ENCODE measurements at places on chromosomes 1 and 21. TPM values are rescaled to one million over a fixed set of nuclear protein-coding genes. Genes with fewer than 3 reads are reported as not detected.

GRCh38 chr1:180928331-180929230, 15.9 kb downstream of the KIAA1614 start:
- DNase-seq, result no peak

The TNFSF18 gene
- total RNA-seq, result not detected

- DNase-seq, result no peak
Measured at GRCh38 chr1:17588048-17588871, 48.8 kb downstream of the ARHGEF10L start.

DNA sequence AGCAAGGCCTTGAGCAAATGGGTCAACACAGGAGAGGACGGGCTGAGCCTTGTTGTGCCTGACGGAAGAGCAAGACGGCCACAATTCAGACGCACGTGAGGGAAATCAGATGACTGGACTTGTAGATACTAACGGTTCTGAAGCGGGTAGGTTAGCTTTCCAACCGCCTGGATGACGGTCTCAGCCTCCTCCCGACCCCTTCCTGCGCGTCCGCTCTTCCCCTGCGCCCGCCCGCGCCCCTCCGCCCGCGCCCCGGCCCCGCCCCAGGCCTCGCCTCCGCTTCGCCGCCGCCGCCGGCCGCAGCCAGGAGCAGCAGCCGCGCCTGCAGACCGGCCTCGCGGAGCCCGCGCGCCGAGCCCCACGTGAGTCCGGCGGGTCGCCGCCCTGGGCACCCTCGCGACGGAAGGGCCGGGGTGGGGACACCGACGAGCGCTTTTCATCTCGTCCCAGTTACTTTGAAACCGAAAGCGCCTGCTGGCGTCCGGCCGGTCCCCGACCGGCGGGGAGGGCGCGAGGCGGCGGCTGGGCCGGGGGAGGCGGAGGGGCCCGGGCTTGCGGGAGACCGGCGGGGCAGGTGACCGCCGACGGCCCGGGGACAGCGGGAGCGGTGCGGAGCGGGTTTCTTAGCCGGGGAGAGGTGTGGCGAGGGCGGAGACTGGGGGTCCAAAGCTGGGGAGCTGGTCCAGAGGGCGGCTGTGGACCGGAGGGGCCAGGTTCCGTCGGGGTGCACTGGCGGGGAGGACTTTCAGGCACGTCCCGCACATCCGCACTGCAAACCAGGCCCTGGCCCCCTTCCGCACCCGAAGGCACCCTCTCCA, at the start of gene TRAF5:
TSS of gene TRAF5 (plus strand) at position 306 of the 818 bp plus-strand sequence. CDS start 26,407 bp downstream, outside the sequence.
- DNase-seq, result no peak

GRCh38 chr21:34781526-34781925, 112.7 kb downstream of the CLIC6 start:
- DNase-seq, result no peak

DNA sequence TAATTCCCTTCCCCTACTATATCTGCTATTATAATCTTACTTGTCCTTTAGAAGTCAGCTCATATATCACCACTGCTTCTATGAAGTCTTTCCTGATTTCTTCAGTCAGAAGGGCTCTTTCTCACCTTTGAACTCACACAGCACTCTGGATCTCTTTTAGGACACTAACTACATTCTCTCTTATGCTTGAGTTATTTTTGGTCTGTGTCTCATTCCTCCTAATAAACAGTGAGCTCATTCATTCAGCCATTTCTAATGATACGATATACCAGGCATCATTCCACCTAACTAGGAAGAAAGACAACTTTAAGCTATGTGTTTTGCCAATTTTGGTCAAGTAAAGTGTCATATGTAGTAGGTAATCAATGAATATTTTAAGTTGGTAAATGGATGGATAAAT, 1.2 kb upstream of the STYXL2 start:
- DNase-seq, result no peak

DNA sequence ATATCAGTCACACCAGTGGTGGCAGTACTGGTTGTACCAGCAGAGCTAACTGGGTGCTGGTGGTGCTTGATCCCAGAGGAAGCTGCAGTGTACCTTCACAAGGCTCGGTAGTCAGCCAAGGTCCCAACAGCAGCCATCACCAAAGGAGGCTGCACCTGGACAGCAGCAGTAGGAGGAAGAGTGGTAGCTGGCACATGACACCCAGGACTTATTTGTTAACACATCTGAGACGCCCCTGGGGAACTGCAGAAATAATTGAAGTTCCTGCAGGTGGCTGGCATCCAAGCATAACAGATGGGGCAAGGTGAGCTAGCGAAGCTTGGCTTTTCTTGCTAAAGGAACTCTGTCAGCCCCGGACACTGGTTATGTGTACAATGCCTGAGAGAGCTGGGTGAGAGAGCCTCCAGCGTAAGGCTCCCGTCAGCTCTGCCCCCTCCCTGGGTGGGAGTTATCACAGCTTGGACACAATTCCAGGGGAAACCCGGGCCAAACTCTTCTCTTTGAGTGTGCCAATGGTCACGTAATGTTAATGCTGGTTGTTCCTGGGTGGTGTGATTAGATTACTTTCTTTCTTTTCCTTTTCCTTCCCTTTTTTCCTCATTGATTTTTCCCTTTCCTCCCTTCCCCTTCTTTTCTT, 29.1 kb upstream of the PARP1 start:
- no peak for DNase-seq

- DNase-seq, result no peak
Measured at GRCh38 chr1:203058676-203058935, 27.2 kb downstream of the MYOG start.

The PPIAL4G gene
- not detected for total RNA-seq

The FCRL4 gene
- total RNA-seq, result not detected

The MYBPH gene
- not detected for total RNA-seq
